Stimulated activated CD8-positive, alpha-beta memory T cell treated with anti-CD3 and anti-CD28 coated beads, Interleukin-7, amount 100 ng/mL, for 1 hour (primary cell): ENCODE measurements at places on chromosomes 12 and 14.

- DNase-seq: no peak
Observed at GRCh38 chr14:90381999-90382451, 14.8 kb upstream of the CALM1 start.

GRCh38 chr12:53338916-53339315, 2.8 kb upstream of the SP7 start:
- no peak for DNase-seq

GRCh38 chr14:41634286-41634685, 27.6 kb downstream of the LRFN5 start:
- DNase-seq: no peak

GRCh38 chr12:57465030-57465746, 5.6 kb downstream of the GLI1 start:
- DNase-seq: no peak

DNA sequence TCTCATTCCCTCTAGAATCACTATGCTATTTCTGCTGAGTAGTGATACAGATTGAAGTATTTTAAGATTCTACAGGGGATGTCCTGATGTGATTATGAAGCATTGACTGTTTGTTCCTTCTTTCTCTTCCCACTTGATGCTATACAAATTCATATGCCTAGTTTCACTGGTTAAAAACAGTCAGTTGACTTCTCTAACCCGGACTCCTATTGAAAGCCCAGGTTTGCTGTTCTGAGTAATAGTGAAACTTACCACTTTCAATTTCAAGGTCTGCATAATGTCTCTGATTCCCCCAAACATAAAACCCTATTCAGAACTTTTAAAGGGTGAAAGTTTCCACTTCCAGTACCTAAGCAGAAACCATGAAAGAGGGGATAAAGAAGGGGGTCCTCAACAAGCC, 117.7 kb upstream of the RPL10L start:
- no peak for DNase-seq

- no peak for DNase-seq
Observed at GRCh38 chr14:47526591-47527244, 148.7 kb downstream of the MDGA2 start.

DNA sequence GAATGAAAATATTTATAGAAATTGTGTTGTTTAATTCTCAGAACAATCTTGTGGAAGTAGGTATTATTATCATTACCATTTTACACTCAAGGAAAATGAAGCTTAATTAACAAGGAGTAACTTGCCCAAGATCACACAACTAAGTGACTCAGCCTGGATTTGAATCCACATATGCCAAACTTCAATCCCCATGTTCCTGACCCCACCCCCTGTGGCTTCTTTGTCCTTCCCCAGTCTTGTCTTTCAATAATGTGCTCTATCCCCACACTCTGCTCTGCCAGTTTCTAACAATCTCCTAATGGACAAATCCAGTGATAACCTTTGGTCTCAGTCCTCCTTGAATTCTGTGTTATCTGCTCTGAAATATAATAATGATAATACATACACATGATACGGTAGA, 355.2 kb downstream of the BMP4 start:
- DNase-seq: no peak

- DNase-seq: no peak
Observed at GRCh38 chr14:61322799-61323290, 1.5 kb downstream of the PRKCH start.

GRCh38 chr12:120234643-120235368, 30.7 kb downstream of the PXN start:
- no peak for DNase-seq

- no peak for DNase-seq
Observed at GRCh38 chr12:90979951-90980350, 24.8 kb downstream of the EPYC start.
